Fibroblast of pulmonary artery (primary cell): ENCODE measurements at places on chromosomes 1 and 21.

DNA sequence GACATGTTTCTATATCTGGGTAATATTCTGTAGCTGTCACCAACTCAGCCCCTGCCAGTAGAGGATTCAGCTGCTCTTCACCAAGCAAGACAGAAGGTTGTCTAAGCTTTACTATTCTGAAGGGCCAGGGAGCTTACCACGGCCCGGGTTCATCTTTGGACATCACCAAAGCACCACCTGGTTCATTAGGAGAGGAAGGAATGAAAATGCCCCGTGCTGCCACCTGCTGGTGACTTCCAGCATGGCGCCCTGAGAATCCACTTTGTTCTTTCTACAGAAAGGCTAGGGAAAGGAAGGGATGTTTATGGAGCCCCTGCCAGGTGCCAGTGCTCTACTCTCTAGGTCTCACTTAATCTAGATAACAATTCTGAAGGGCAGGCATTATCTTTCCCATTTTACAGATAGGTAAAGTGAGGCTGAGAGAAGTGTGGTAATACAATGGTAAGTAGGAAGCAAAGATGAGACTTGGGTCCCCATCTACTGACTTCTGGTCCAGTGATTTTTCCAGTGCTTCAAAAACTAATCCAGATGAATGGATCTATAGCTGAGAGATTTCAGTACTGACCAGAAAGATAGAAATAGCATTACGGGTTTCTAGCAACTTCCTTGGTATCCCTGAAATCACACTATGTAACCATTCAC is 79.5 kb downstream of the BEND5 start:
- peak; percentile 48 for DNase-seq

GRCh38 chr21:28154121-28154520 is 838.6 kb downstream of the LTN1 start:
- DNase-seq, result no peak

GRCh38 chr1:15472587-15472986 is 3.3 kb upstream of the CELA2B start:
- DNase-seq, result no peak

GRCh38 chr1:211808475-211808874 is 22.1 kb downstream of the LPGAT1 start:
- no peak for DNase-seq

DNA sequence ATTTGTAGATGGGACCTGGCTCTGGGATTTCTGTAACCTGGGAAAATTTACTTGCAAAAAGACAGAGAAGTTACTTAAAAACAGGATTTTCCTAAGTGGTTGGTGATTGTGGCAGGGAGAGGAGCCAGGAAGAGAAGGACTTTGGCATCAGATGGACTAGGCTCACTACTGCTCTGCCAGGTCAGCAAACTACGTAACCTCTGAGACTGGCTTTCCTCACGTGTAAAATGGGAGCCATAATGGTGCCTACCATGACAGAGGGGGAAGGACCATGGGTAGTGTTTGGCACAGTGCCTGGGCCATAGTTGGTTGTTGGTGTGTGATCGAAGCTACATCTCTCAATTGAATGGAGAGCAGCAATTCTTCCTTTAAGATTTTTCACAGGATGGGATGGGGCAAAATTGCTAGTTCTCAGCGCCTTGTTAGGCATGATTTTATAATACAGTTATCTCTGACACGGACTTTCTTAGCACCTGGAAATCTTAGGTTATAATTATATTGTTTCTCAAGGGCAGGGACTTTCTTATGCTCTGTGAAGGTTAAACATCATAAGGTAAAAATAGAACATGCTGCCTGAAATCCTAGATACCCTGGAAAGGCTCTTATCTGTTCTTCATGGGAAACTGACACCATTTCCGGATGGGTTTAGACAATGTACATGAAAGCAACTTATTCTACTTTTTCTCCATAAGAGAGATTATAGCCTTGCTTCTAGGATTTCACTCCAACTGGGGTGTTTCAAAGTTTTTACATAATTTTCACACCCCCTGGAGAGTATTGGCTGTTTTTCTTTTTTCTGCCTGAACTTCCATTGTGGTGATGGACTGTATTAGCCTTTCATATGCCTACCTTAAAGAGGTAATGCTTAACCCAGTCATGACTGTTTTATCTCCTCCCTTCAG is 10.9 kb downstream of the ROR1 start:
- no peak for DNase-seq

- DNase-seq, result no peak
Measured at GRCh38 chr1:41609166-41609883, 124.8 kb upstream of the EDN2 start.

GRCh38 chr1:93569489-93569888 is 112.1 kb downstream of the BCAR3 start:
- DNase-seq, result no peak

DNA sequence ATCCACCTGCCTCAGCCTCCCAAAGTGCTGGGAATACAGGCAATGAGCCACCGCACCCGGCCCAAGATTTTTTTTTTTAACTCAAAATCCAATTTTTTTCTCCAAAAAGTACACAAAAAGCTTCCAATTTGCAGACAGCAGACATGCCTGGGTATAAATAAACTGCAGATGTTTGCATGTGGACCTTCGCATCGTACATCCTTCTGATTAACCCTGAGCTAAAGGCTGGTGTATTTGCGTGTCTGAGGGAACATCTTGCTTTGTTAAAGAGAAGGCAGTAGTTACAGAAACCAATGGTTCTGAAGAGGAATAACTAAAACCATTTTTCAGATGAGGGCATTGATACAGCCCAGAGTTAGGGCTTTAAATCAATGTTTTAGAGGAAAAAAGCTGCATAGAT is 12.7 kb downstream of the BCAR3 start:
- no peak for DNase-seq

DNA sequence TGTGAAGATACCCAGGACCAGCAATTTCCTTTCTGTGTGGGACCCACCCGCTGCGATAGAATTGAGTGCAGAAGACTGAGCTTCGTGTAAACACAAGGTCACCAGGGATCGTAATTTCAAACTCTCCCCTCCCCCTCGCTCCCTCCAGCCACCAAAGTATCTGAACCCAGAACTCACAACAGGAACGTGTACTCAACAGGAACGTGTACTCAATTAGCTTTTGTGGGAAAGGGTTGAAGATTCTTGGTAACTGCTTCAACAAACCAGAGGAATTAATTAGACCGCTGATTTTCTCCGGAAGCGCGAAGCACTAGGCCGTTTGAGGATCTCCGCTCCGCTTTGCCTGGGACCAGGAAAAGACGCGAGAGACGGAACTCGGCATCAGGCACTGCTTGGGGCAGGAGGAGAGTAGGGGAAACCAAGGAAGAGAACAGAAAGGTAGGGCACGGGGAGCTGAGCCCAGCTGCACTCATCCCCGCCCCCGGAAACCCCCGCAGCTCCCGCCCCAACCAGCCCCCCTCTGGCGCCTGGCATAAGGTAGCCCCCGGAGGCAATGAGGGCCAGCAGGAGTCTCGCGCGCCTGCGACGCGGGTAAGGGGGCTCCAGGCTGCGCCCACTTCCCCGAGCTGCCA is 453 bp downstream of the DRAM2 start:
- peak; percentile 66 for DNase-seq

GRCh38 chr1:71618191-71618590 is 537.4 kb upstream of the ZRANB2 start:
- no peak for DNase-seq

- DNase-seq, result no peak
Measured at GRCh38 chr21:44748621-44749020, 37.2 kb upstream of the TSPEAR start.

DNA sequence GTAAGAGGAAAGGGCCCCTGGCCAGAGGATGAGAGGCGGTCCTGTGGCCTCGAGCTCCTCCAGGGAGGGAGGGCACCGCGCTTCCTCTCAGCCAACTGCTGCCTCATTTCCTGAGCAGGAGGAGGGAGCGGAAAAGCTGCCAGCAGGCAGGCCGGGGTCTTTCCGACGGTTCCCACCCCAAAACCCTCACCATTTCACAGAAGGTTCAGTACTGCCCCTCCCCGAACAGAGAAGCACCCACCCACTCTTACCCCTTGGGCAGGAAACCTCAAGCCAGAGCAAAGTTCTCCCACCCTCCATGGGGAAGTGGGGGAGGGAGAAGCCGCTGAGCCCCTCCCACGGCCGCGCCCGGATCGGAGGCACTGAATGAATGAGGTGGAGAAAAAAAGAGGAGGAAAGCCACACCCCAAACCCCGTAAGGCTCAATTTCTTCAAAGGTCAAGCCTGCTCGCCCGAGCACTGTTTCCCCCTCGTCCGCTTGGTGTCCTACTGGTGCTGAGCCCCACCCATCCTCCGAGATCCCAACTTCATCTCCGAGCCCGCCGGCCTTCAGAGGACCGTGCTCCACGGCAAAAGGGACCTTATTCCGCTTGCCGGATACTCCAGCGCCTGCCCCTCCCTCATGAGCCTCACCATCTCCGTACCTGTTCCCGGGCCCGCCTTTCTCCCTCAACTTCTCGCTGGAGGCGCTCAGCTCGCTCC is 9.4 kb downstream of the TPM3 start:
- peak; percentile 89 for DNase-seq

DNA sequence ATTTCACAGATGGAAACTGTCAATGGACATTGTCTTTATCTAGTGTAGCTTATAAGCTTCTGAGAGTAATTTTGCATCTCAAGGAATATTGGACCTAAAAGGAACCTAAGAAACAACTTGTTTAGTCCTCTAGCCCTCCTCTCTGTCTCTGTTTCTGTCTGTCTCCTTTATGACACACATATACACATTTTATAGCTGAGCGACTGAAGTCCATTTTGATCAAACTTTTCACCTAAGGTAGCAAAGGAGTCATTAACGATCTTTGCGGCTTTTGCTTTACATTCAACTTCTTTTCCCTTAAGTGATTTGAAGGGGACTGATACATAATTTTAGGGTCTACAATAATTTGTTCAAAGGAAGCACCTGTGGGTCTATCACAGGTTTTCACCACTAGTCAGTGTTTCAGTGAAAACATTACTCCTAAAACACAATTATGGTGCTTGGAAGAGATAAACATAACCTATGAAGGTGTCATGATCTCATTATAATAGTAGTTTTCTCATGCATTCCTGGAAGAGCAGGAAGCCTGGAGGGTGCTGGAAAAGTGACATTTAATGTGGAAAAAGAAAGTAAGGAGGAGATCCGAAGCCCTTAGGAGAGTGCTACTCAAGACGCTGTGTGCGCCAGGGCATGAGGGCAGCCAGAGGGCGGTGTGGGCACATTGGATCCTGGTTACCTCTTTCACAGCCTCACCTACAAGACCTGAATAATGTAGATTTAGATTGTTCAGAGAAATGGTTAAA is 248.6 kb downstream of the DNM3 start:
- peak; percentile 73 for DNase-seq

DNA sequence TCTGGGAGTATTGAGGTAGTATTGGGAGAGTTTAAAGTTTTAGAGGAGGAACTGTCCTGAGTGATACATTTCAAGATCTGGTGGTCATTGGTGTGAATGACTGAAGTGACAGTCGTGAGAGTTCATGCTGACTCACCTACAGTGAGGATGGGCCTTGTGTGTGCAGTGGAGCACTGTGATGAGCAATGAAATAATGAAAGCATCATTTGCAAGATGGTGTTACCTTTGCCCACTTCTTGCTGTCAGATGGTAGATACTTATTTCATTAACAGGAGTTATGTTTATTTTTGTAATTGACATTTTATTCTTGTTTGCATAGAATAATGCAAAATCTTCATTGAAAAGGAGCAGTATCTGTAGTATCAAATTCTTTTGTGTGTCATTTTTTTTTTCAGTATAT is 29.0 kb downstream of the POU2F1 start:
- no peak for DNase-seq
